ENCODE measurements at places on chromosomes 1 and 21. TPM values are rescaled to one million over a fixed set of nuclear protein-coding genes. Genes with fewer than 3 reads are reported as not detected.

DNA sequence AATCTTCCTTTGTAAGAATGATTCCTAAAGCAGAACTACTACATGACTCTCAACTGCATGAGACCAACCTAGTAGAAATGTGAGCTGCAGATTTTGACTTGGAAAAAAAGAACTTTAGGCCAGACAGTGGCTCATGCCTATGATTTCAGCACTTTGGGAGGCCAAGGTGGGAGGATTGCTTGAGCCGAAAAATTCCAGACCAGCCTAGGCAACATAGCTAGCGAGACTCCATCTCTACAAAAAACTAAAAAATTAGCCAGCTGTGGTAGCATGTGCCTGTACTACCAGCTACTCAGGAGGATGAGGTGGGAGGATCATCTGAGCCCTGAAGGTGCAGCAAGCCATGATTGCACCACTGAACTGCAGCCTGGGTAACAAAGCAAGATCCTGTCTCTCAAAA lies 24.7 kb upstream of the ITLN2 start:
- no peak for DNase-seq

Gene ASCL5
- 0.22 TPM for total RNA-seq

- DNase-seq, result peak; percentile 35
Measured at GRCh38 chr1:111199881-111200801, at the start of gene DENND2D. DENND2D (minus strand) TSS chr1:111200646; CDS start chr1:111200459, 187 bp downstream.

Gene ADGRB2
- 0.35 TPM for total RNA-seq

- no peak for DNase-seq
Measured at GRCh38 chr1:26921126-26921539, 410 bp upstream of the NUDC start.

Gene ADIPOR1
- 95.4 TPM for total RNA-seq

Gene LIN28A
- total RNA-seq, result not detected

Gene MANEAL
- total RNA-seq, result 8.0 TPM

GRCh38 chr1:170765712-170766330 lies 101.9 kb downstream of the PRRX1 start:
- DNase-seq, result no peak

DNA sequence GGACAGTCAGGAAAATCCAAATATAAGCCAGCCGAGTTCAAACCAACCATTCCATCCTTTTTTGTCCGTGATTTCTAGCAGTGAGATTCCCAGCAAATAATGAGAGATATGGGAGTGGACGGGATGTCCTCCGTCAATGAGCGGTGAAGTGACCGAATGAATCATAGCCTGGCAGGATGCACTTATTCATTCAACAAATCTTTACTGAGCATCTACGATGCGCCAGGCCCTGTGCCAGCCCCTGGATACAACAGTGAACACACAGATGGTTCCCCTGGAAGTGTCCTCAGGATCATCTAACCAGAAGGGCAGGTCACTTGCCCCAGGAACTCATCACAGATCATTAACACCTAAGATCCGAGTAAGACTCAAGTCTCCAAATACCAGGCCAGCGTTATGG lies 8.2 kb upstream of the PLEKHA6 start:
- no peak for DNase-seq

DNA sequence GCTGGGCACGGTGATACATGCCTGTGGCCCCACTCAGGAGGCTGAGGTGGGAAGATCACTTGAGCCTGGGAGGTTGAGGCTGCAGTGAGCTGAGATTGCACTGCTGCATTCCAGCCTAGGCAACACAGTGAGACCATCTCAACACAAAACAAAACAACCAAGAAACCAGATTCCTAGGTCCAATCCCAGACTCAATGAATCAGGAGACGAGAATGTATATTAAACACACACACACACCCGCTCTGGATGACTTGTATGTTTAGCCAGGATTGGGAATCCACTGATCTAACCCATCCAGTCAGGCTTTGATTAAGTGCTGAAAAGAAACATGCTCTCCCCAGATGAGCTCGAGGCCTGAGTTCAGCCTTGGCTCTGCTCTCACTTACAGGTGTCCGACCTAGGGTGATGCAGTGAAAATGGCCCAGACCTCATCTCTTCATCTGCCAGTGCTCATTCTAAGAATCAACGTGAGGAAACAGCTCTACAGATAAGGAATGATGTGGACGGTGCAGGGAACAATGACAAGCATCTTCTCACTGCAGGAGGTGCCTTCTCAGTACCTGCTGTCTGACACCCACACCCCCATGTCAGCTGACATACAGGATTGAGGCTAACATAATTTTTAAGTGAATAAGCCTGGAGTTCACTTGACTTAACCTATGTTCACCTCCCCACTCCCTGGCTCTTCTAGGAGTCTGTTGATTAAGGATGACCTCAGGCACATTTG lies 15.3 kb upstream of the SRSF4 start:
- no peak for DNase-seq

DNA sequence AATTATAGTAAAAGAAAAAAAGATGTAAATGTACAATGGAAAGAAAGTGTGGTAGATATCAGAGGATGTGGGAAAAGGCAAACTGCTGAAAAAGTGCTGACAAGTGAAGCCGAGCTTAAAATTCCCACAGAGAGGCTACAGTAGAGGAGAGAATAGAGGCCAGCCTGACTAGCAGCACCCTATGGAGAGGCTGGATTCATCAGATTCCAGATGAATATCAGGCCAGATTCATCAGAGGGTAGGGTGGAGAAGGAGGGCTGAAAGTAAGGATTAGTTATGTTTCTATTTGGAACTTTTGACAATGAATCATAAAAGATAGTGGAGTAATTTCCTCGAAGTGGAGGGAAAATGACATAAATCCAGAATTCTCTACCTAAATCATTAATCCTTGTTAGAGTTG lies 60.4 kb upstream of the NEK7 start:
- DNase-seq, result no peak

GRCh38 chr1:230084408-230085177 lies 17.6 kb downstream of the GALNT2 start:
- no peak for DNase-seq

DNA sequence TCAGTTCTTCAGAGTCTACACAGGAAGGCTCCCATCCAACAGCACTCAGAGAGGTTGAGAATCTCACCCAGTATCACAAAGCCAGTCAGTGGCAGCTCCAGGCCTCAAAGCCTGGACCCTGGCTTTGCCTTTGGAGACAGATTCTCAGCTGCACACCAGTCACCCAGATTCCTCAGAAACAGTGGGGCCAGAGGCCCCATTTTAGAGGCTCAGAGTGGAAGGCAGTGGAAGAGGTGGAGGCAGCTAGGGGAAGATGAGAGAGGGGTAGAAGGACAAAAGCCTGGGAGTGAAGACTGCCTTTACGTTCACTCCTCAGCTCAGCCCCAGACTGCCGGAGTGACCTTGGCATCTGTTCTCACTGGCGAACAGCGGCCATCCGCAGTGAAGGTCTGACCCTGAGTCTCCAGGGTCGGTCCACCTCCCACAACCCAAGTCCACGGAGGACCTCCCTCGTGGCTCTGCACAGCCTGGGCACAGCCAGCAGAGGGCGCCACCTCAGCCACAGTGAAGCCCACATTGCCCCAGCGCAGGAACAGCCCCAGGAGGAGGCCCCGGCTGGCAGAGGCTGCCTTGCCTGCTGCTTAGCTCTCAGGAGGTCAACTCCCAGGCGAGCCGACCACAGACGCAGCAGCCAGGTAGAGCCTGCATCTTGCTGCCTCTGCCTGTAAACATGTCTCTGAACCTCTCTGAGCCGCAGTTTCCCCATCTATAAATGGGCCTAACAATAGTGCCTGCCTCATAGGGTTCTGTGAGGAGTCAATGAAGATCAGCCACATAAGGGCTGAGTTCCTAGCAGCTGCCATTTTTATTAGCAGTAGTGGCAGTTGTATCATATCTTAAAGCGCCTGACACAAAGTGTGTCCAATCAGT lies 5.9 kb upstream of the FNDC5 start:
- no peak for DNase-seq

Gene CA6
- 1.4 TPM for total RNA-seq

Gene CRABP2
- total RNA-seq, result 0.71 TPM

- no peak for DNase-seq
Measured at GRCh38 chr1:157819896-157820295, at the start of gene FCRL1. FCRL1 (minus strand) TSS chr1:157820120; CDS start chr1:157820037, 83 bp downstream.

DNA sequence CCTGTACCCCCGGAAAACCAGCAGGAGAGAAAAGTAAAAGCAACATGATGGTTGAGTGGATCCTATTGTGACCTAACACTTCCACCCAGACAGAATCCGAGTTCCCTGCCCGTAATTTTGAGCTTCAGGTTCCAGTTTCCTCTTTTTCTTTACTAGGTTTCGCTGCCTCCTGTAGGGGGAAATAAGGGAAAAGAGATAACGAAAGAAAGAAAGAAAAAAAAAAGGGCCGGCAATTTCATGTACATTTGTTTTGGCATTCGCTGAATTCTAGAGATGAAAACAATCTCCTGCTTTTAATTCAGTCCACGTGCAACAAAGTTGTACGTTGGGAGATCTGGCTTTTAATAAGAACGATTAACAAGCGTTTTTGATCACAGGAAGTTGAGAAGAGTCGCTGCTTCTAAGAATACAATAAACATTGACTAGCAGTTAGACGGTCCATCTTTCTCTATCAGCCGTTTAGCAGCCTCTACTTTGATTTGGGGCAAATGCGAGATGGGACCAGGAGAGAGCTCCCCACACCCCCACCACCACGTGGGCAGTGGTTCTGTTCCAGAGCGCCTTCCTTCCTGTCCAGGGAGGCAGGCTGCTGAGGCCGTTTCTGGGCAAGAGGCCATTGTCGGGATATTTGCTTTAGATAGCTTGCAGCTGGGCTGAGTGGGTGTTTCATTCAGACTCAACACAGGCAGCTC lies 155.9 kb upstream of the RUNX1 start:
- DNase-seq, result no peak

- no peak for DNase-seq
Measured at GRCh38 chr1:164635803-164636731, 77.1 kb downstream of the PBX1 start.

DNA sequence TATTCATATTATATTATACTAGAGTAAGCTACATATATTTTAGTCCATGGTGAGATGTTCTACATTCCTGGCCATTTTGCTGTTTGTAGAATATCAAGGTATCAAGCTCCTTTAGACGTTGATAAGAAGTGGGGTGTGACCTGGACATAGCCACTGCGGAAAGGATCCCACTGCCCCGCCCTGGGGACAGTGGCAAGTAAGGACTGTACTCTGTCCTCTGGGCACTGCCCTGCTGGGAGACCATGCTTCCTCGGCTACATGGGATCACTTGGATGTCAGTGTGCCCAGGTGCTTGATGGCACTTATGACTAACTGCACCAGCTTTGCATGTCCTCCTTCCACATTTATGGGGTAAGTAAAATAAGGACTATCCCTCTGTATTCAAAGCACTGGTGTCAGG lies 46.3 kb upstream of the NTPCR start:
- DNase-seq, result no peak

DNA sequence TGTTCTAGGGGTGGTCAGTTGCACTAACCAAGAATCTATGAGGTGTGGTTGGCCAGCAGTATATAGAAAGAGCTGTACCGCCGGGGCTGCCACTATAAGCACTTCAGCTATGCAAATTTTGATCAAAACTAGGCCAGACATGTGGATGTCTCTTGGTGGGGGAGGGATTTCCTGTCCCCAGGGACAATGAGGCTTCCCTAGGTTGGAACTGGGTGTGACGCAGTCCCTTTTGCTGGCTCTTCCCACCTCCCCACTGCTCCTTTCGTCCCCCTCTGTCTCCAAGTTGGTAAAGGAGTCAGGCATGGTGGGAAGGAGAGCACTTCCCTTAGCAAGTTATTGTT lies 13.6 kb downstream of the SDCCAG8 start:
- no peak for DNase-seq

DNA sequence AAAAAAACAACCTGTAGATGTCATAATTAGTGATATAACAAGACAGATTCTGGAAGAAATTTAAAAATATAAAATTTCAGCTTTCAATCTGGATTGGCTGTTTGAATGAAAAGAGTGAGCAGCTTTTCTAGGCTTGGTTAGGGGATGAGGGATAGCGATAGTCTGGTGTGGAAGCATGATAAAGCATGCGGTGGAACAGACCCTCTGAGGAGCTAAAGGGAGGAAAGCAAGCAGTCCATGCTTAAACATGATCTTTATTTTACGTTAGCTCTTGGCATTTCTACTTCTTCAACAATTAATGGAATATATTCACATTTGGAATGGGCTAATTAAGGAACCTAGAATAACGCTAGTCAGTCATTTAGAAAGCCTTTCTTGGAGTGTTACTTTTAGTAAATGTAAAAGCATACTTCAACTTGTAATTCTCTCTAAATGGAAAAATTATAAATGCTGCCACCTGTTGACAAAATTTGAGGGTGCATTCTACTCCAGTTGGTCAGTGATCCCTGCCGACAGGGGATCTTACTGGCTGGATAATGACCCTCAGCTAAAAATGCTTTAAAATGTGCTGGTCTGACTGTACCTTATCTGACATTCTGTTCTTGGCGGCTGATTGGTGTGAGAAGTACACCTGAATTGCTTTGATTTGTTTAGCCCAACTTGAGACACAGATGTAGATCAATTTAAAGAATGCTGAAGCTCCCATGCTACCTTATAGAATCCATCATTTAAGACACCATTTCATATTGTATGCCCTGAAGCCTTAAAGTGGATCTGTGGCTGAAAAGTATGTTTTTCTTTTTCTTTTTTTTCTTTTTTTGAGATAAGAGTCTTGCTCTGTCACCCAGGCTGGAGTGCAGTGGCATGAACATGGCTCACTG lies 61.2 kb downstream of the AK4 start:
- no peak for DNase-seq

DNA sequence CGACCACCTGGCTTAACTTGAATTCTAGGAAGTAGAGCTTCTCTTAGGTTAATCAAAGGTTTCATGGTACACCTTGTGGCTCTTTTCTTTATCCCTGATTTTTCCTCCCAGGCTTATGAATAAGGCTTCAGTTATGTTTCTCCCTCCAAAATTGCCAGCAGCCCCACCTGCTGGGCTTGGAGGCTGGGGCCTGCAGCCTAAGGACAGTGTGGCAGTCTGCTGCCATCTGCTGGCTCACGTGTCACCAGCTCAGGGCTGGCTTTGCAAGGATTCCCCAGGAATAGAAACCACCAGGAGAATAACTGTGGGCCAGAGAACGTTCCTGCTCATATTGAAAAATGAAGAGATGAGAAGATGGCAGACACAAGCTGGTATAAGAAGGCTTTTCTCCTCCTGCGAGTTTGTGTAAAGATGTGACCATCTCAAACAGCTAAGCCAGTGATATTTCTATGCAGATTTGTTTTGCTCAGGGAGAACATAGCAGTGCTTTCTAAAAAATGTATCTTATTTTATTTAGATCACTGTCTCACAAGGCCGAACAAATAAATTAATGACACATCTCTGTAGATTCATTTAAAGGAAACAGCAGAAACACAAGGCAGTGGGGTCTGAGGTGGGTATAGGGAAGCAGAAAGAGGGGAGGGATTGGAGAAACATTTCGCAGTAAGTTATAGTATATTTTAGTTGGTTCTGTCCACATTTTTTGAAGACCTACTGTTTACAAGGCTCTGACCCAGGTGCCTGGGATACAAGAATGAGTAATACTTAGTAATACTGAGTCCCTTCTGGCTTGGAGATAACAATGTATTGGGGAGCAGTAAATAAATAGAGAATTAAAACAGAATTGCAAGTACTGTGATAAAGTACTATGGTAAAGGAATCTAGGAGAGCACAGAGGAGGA lies 291.1 kb upstream of the SGIP1 start:
- DNase-seq, result peak; percentile 53

- DNase-seq, result no peak
Measured at GRCh38 chr1:229027158-229027557, 243.8 kb upstream of the RAB4A start.

GRCh38 chr1:19179597-19180264 lies 30.3 kb downstream of the UBR4 start:
- DNase-seq, result no peak

- no peak for DNase-seq
Measured at GRCh38 chr1:157390651-157391050, 161.7 kb downstream of the FCRL5 start.

All from CD8-positive, alpha-beta memory T cell (primary cell).